Activated CD4-positive, alpha-beta T cell treated with anti-CD3 and anti-CD28 coated beads, Interleukin-2, amount 50 U/mL, for 1 hour (primary cell): ENCODE measurements at places on chromosomes 3 and 15.

- no peak for DNase-seq
These were observed 1.2 kb upstream of the USF3 start for GRCh38 chr3:113697500-113698090.

DNA sequence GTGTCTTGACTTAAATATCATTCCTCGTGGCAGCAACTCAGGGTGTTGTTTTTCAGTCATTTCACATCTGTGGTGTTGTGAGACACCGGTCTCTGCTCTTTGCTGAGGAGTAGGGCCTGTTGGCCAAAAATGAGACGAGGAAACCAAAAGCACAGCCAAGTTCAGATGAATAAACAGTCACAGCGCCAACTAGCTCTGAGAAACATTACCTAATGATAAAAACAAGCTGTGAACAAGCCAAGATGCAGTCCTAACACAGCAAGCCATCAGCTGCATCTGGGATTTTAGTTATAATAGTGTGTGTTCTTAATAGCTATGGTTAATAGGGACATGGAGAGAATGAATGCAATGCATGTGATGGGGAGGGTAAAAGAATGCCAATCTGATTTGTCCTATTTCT is 843.4 kb upstream of the DPPA4 start:
- DNase-seq: no peak

DNA sequence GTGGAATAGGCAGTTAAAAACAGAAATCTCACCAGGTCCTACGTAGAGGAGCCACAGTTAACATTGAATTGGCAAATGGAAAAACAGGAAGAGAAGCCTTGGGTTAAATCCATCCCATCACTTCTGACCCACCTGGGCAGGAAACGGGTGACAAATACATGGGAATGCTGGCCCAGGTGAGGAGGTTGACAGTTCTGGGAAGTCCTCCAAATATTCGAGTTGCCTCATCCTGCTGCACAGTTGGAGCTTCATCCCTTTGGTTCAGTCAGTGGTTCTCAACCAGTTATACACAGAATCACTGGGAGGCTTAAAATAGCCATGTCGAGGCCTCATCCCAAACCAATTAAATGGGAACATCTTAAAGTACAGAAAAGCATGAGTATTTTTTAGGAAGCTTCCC is 5.3 kb downstream of the MYZAP start:
- DNase-seq: no peak

GRCh38 chr3:192409838-192410683 is 317.3 kb downstream of the FGF12 start:
- no peak for DNase-seq

- peak; percentile 32 for DNase-seq
These were observed 115.9 kb downstream of the CBLB start for GRCh38 chr3:105752791-105753415.

GRCh38 chr3:976006-976405 is 116.8 kb upstream of the CNTN6 start:
- DNase-seq: no peak

DNA sequence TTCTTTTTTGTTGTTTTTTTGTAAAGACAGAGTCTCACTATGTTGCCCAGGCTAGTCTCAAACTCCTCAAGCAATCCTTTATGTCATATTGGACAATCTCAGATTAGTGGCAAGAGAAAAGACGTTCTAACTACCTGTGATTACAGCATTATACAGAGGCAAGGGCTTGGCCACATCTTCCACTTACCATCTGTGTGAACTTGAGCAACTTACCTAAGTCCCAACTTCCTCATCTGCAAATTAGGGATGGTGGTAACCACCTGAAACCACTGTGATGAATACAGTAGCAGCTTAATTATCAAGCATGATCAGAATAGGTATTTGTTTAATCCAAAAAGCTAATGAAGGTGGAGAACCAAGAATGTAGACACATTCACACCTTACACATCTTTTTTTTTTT is 16.1 kb downstream of the LRRC2 start:
- no peak for DNase-seq

GRCh38 chr3:54832876-54833275 is 95.0 kb downstream of the LRTM1 start:
- no peak for DNase-seq

DNA sequence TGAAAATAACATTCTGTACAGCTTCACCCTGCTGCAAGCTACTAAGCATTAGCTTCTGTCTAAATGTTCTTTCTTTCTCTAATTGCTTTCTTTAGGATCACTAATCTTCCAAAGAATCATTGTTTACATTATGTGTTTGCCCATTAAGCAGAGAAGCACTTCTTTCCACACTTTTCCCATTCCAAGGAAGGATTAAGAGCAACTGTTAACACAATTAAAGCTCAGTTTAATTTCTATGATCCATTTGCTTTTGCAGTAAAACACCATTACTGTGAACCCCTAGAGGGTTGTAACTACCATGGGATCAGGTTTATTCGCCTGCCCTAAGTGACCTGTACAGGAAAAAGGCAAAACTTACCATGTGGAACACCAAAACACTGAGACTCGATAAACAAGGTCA is 125.8 kb upstream of the ZNF385D start:
- DNase-seq: no peak

- DNase-seq: peak; percentile 68
These were observed 38.7 kb upstream of the MGA start for GRCh38 chr15:41621200-41622193.

- DNase-seq: no peak
These were observed 55.0 kb downstream of the VGLL4 start for GRCh38 chr3:11588755-11589154.

- DNase-seq: no peak
These were observed 107.7 kb upstream of the CADPS start for GRCh38 chr3:62982795-62983455.

GRCh38 chr15:90851114-90851513 is 17.3 kb upstream of the FURIN start:
- DNase-seq: peak; percentile 42

DNA sequence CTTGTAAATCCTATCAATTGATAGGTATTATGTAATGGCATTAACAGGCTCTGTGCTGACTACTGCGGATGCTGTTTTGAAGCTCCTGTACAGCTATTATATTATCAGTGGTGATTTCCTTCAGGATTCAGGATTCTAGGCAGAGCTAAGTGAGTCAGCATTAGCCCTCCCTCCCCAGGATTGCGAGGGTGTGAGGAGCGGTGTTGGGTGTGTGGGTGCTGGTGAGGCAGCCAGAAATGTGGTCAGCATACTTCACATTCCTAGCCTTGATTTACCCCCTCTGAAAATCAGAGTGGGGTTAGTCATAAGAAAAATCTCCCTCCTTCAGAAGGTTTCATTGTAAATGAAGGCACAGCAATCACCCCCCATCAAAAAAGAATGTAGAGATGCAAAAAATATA is 72.5 kb downstream of the SNTN start:
- no peak for DNase-seq

DNA sequence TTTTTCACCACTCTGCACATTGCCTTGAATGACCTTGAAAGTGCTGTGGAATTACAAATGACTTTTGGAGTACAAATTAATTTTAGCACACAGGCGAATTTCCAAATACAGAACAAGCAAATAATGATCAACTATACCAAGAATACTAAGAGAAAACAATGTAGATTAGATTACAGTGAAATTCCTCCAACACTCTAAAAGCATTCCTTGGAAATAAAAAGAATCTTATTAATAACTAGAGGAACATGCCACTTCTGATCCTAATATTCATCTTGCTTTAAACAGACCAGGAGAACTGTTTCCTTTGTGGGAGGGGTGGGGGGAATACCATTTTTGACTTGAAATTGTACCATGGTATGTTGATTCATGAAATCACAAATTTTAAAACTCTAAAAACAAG is 167.5 kb downstream of the SUCLG2 start:
- DNase-seq: no peak

DNA sequence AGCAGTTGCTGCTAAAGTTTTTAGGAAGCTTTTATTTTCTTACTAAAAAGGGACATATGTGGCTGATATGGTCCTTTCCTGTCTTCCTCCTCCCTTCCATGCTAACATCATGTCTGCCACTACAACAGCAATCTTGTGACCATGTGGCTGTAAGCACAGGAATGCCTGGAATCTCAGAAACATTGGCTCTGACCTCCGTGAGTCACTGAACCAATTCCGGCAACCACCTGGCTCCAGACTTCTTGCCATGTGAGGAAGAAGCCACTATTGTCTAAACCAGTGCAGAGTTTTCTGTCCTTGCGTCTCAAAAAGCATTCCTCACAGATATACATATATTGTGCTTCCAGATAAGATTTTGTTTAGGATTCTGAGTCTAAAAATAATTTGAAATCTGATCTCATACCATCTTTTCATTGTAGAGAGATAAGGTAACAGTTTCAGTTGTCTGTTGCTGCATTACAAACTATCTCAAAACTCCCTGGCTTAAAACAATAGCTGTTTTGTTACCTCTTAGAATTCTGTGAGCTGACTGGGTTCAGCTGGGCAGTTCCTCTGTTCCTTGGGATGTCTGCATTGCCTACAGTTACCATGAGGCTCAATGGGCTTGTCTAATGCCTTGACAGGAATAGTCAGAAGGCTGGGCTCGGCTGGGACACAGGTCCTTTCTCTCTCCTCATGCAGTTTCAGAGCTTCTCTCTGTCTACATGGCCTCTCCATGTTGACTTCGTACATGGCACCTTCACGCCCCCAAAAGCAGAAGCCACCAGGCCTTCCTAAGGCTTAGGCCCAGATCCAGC is 77.3 kb upstream of the MAGI1 start:
- DNase-seq: no peak

DNA sequence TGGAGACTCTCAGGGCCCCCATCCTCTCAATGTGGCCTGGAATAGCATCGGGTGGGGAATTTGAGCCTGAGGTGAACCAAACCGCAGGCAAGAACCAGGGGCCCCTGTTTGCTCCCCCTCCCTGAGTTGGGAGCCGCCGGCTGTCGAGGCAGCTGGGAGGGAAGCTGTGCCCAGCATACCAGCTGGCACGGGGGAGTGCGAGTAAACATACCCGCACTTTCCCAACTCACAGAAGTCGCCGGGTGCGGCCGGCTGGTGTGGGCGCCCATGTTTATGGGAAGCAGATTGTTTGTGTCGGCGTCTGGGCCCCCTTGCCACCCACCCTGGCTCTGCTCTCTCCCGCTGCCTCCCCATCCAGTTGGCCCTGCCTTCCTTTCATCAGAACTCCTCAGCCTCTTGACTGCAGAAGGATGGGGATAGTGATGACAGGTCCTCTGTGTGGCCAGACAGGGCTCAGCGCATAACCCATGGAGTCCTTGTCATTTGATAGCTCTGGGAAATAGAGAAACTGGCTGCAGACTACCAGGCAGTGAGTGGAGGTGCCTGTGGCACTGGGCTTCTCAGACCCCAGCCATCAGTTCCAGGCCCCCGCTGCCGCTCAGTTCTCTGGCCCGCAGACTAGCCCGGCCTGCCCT is 60.4 kb downstream of the CACNA2D2 start:
- DNase-seq: no peak

- DNase-seq: no peak
These were observed 2.2 kb upstream of the CPEB1 start for GRCh38 chr15:82649226-82649999.

DNA sequence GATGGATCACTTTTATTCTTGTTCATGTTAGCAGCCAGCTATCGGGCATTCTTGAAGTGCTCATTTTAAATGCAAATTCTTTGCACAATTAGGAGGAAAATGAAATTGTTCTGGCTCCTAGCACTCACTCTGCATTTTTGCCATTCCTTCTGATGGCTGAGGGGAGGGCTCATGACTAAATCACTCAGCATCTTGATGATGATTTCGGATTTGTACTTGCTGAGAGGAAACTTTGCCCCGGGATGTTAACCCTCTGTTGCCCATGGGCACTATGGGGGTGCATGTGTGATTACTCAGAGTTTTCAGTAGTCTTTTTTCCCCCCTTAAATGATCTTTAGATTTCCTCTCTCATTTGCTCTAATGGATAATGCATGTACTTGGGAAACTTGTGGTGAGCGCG is 299.6 kb upstream of the C2CD4B start:
- no peak for DNase-seq
